ENCODE measurements at places on chromosomes 5 and 9.

GRCh38 chr5:87210076-87210475, 57.6 kb upstream of the RASA1 start:
- no peak for DNase-seq

DNA sequence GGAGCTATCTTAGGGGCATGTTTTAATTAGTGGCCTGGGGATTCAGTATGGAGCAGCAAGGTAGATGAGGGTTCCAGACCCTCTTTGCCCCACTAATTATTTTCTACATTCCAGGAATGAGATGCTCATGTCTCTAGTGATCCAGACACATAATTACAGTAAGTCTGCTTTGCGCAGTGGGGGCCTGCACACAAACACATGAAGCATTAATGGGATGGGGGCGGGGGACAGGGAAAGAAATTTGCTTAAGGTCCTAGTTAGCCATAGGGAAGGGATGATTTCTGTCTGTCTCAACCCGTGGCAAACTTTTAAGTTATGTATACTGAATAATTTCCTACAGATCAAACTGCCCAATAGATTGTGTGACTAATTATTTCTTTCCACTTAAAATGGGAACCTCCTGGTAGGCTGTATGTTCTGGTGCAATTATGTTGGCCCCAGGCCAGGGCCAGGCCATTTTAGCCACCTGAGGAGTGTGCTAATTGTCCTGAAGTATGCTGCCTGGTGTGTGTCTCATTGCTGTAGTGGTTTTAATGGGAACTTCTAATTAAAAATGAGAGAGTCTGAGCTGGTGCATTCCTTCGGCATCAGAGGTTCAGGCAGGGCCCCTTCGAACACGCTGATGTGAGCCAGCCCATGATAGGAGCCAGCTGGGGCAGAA, 134.4 kb downstream of the PTTG1 start:
- no peak for DNase-seq

DNA sequence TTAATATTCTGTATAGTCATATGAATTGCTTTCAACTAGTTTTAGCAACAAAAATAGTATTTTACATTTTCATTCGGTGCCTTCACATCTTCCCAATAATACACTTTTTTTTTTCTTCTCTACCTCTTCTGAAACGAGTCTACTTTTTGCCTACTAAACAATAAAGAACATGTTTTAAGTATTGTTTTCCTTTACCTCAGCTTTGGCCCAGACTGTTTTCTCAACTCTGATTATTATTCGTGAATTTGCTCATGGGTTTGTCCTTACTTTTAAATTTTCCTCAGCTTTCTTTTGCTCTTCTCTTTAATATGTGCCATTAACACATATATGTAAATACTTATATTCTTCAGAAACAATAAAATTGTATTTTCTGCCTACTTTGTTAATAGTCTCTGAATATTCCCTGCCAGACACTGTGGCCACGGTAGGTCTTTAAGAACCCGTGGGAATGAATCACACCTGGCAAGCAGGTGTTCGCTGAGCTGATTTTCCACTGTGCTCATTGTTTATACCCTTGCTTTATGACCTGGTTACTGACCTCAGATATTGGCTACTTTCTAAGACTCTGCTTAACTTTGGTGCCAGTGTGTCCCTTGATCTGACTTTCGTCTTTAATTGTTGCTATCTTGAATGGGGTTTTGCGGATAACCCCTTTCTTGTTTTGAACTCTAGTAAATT, 49.1 kb downstream of the FAM170A start:
- DNase-seq: no peak

GRCh38 chr9:37715991-37716505, 37.6 kb upstream of the TRMT10B start:
- DNase-seq: no peak

DNA sequence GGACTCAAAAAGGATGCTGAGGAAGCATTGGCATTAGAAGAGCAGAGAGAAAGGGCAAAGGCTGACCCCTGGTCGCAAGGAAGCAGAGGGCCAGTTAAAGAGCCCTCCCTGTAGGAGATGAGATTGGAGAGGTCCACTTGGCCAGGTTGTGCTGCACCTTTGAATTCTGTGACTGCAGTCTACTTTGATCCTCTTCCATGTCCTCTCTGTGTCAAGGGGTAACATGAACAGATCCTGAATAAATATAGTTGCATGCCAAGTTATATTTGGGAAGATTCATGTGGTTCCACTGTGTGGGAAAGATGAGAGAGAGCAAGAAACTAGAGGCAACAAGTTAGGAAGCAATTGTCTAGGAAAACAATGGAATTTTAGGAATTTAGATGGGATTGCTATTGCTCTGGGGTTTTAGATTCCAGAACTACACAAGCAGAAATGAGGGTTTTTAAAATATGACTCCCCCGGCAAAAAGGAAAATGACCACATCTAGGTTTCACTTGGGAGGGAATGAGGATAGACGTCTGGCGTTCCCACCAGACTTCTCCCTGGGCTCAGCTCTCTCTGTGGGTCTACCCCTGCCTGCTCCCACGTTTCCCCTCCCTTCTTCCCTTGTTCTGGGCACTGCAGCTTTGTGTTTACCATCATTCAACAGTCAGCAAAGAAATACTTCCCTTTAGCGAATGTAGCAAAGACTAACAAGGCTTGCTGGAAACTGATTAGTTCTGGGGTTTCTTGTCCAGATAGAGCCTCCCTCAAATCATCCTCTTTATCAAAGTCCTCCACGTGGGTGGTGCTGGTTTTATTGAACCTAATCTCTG, 63.6 kb downstream of the SNX18 start:
- no peak for DNase-seq

GRCh38 chr5:82257729-82258128, 20.4 kb downstream of the RPS23 start:
- no peak for DNase-seq

- DNase-seq: no peak
These were observed 102.2 kb downstream of the ANGPTL2 start for GRCh38 chr9:127020036-127020801.

DNA sequence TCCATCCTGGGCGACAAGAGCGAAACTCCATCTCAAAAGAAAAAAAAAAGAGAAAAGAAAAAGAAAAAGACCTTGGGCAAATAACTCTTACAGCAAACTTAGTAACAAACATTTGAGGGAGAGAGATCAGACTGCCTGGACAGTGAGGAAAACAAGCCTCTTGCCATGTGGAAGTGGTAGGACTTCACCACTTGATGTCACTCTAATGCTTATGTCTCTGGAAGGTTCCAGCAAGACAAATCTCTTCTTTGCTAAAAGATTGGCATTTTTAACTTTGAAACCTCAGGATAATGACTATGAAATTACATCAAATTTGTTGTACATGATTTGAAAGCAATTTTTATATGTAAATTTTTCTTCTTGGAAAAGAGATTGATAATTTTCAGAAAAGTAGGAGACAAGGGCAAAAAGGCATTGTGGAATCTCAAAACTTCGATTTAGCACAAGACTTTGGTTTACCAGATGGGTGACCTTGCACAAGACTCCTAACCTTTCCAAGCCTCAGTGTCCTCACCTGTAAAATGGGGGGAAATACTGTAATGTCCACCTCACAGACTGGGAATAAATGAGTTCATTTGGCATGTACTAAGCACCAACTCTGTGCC, 5.4 kb downstream of the ACTL7B start:
- no peak for DNase-seq

- no peak for DNase-seq
These were observed at the start of gene FAM78A for GRCh38 chr9:131276094-131276888. FAM78A (minus strand) TSS chr9:131276510; CDS start chr9:131276179, 331 bp downstream.

Measured in stimulated activated CD8-positive, alpha-beta memory T cell treated with anti-CD3 and anti-CD28 coated beads, Interleukin-15, amount 100 ng/mL, for 1 hour (primary cell).